ENCODE measurements at places on chromosomes 2 and 18.

GRCh38 chr18:61606759-61607158 lies 273.5 kb downstream of the CDH20 start:
- DNase-seq, result no peak

- DNase-seq, result no peak
Measured at GRCh38 chr2:201191132-201191875, 8.4 kb downstream of the CASP10 start.

- no peak for DNase-seq
Measured at GRCh38 chr18:28740575-28740974, 563.6 kb upstream of the CDH2 start.

GRCh38 chr2:12721566-12722446 lies 5.1 kb downstream of the TRIB2 start:
- no peak for DNase-seq

DNA sequence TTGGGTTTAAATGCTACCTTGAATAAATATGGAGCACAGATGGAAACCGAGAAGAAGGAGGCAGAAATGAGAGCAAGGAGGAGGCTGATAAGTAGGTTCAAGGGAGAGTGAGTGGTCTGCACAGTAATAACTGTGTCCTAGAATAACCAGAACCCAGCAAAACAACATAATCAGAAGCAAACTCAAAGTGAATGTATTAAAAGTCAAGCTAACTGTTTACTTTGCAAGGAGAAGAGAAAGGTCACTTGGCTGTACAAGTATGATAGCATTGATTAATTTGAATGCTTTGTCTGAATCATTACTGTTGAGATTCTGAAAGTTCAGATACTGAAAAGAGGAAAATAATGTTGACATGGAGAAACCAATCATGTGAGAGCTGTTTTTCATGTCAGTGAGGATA lies 258.8 kb downstream of the PLCL1 start:
- DNase-seq, result no peak

- no peak for DNase-seq
Measured at GRCh38 chr18:48788373-48788772, 162.4 kb downstream of the SMAD7 start.

Measured in CD4-positive, alpha-beta T cell treated with Interferon gamma for 1 hour (primary cell).